H1 (cell line): ENCODE measurements at places on chromosomes 6 and 20. TPM values are rescaled to one million over a fixed set of nuclear protein-coding genes. Genes with fewer than 3 reads are reported as not detected.
A peak's percentile ranks its signal among the peaks of the same experiment; 100 is the strongest.

The BPIFB2 gene
- not detected in 2 replicates for polyA plus RNA-seq

- DNase-seq, result no peak
Observed at GRCh38 chr20:24388828-24389380, 80.5 kb upstream of the SYNDIG1 start.

- DNase-seq, result peak; percentile 23
Observed at GRCh38 chr6:78910591-78911171, 43.3 kb downstream of the IRAK1BP1 start.

GRCh38 chr6:161110028-161110779, 118.6 kb downstream of the MAP3K4 start:
- no peak for DNase-seq

GRCh38 chr20:63435552-63435951, 36.9 kb downstream of the KCNQ2 start:
- DNase-seq, result no peak

DNA sequence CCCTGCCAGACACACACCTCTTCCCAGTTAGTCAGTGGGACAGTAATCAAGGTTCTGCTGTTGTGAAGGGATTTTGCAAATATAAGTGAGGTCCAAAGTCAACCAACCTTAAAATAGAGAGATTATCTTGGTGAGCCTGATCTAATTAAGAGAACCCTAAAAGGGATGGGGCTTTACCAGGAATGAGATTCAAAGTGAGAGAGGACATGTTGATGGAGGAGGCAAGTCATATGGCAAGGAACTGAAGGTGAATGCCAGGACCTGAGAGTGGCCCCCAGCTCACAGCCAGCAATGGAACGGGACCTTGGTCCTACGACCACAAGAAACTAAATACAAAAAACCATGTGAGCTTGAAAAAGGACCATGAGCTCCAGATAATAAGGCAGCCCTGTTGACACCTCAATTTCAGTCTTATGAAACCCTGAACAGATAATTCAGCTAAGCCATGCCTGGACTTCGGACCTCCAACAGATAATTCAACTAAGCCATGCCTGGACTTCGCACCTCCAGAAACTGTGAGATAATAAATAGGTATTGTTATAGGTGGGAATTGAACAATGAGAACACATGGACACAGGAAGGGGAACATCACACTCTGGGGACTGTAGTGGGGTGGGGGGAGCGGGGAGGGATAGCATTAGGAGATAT, 253.4 kb downstream of the GMPR start:
- no peak for DNase-seq

DNA sequence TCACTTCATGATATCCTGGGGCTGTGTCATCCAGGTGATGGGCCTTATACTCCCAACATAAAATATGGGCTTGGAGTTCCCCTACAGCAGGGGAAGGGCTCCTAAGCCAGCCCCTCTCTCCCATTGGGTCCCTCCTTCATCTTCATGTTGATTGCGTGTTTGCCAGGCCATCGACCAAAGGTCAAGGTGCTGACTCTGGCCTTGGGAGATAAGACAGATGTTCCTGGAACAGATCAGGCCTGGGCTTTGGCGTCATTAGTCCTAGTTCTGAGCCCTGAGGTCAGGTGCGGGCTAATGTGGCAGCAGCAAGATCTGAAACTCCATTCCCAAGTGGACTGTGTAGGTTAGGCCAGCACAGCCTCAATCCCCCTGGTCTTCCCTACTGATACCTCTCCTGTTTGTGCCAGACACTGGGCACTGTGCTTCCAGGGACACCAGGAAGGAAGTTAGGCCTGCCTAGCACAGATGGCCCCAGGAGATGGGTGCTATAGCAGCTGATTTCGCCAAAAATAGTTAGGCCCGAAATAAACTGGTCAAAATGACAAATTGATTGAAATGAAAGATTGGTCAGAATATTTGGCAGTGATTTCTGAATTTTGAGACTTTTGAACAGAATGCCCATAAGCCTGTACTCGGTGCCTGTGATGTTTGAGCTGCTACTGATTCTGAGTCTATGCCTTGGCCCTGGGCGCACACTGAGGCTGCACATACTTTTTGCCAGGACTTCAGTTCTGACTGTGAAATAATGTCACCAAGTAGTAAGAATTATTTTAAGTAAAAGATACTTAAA, 28.8 kb downstream of the EPB41L1 start:
- no peak for DNase-seq
